Stimulated activated CD4-positive, alpha-beta T cell treated with anti-CD3 and anti-CD28 coated beads, Interleukin-15, amount 100 ng/mL, for 24 hours (primary cell): ENCODE measurements at places on chromosomes 12 and 14.
A peak's percentile ranks its signal among the peaks of the same experiment; 100 is the strongest.

- DNase-seq: no peak
Measured at GRCh38 chr12:5428332-5429221, 3.3 kb upstream of the NTF3 start.

- peak; percentile 26 for DNase-seq
Measured at GRCh38 chr12:12985817-12986408, 14.2 kb downstream of the HEBP1 start.

DNA sequence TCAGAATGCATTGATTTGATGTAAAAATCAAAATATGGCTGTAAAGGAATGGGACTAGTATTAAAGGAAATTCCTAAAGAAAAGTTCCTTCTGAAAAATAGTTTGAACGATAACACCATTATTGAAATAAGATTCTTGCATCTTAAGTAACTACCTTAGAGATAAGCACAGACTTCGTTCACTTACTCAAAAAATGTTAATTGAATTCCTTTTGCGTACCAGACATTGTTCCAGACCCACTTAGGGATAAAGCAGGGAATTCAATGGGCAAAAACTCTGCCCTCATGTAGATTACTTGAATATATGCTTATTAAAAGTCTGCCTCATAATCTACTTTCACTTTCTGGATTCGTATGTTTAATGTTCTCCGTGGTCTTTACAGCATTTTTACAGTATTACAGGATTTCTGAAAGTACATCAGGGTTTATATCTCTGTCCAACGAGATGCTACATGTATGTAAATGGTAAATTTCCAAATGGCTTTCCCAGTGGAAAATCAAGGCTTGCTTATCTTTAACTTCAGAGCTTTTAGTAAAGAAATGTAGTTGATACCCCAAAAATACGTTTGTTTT is 213.7 kb downstream of the GXYLT1 start:
- DNase-seq: no peak

DNA sequence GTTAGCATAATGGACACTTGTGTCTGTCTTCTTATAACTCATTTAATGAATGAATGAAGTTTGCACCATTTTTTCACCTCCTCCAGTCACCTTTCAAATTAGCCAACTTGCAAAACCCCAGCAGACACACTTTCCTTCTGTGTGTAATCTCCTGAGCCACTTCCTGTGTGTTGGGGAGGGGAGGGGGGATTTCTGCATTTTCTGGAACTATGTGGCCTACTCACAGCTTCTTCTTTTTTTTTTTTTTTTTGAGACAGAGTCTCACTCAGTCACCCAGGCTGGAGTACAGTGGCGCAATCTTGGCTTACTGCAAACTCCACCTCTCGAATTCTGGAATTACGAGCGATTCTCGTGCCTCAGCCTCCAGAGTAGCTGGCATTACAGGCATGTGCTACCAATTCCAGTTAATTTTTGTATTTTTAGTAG is 4.1 kb upstream of the SERPINA1 start:
- DNase-seq: peak; percentile 53

GRCh38 chr14:105030194-105030593 is 9.3 kb upstream of the CDCA4 start:
- no peak for DNase-seq

- DNase-seq: no peak
Measured at GRCh38 chr12:13628067-13628466, 353.3 kb downstream of the GRIN2B start.

GRCh38 chr14:30088620-30089019 is 161.0 kb upstream of the PRKD1 start:
- no peak for DNase-seq

GRCh38 chr14:82501554-82501953 is 967.9 kb upstream of the SEL1L start:
- DNase-seq: no peak

DNA sequence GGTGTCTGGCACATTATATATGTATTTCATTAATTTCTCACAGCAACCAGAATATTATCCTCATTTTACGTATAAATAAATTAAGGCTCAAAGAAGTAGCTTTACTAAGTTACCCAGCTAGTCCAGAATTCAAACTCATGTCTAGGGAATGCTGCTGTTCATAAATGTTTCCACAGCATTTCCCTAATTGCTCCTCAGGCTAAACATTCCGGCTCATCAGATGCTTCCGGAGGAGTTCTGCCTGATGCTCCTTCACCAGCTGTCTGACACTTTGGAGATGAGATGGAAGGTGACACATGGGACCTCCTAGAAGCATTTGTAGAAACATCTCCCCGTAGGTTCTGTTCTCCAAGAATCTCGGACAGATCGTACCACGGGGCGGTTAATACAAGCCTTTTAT is 12.1 kb downstream of the KRT85 start:
- no peak for DNase-seq

DNA sequence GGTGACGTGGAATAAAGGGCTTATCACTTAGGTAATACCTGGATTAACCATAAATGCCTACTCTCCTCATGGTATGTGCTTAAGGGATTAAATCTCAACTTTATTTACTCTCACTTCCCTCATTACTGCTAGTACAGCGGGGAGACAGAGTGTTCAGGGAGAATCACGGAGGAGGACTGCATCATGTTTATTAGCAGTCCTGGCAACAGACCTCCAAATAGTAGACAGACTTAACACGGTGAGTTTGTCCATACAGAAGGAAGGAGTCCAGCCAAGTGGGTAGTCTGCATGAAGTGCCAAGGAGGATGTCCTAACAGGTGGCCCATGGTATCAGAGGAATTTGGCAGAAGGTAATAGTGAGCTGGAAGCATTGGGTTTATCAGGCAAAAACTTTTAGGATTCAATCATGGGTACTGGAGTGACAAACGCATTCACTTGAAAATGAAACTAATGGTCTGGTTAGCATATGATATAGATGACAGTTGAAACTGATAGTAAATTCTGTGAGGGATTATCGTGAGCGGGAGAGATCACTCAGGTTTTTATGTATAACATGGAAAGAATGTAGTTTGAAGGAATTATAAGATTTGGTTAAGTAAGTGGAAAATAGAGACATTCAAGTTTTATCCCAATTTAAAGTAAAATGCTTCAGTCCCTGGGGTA is 471.8 kb downstream of the TMEM117 start:
- DNase-seq: no peak

GRCh38 chr12:122203301-122204166 is at the start of gene B3GNT4:
Gene B3GNT4 (plus strand): TSS chr12:122203709. CDS start chr12:122204619, 910 bp downstream.
- peak; percentile 82 for DNase-seq

GRCh38 chr12:45284096-45284901 is 68.4 kb downstream of the ANO6 start:
- DNase-seq: no peak

GRCh38 chr12:63918800-63919300 is 74.3 kb downstream of the SRGAP1 start:
- no peak for DNase-seq
